ENCODE measurements at places on chromosomes 2 and 18.

DNA sequence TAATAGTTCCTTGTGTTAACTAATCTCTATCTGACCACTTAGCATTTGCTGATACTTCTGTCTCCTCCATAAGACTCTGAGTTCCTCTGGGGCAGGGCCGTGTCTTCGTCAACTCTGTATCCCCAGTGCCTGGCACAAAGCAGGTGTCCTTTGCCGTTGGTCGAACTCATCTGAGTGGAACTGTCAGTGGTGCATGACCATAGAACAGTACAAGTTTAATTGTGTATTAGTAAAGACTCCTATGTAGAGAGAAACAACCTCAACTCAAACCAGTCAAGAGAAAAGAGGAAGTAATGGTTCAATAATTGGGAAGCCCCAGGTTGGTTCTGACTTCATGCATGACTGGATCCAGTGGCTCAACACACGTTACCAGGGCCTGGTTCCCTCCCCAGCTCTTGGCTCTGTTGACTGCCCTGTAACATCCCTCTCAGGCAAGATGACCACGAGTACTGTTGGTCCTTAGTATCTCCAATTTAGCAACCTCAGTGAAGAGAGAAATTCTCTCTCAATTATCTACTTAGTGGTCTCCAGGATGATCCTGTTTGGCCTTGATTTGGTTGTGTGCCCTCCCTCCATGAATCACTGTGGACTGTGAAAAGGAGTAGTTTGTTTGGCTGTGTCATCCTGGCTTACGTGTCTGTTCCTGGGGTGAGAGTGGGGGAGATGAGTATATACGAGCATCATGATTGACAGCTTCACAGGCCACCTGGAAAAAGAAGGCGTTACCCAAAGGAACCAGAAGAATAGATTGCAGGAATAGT, 58.5 kb upstream of the MSH6 start:
- no peak for DNase-seq

DNA sequence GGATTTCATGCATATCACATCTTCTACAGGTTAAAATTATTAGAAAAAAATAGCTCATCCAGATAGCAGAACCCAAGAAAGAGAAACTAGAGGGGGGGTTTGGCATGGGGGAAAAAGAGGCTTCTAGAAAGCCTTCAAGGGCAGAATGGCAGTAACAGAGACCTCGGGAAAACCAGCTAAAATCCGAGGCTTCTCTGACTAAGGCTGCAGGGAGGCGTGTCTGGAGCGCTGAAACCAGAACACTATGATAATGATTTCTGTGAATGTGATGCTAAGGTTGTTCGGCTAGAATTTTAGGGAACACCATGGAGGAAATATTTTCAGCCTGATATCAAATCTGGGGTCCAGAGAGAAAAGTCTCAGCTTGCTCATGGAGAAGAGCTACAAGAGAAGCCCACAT, 73.0 kb downstream of the ATP8B1 start:
- no peak for DNase-seq

DNA sequence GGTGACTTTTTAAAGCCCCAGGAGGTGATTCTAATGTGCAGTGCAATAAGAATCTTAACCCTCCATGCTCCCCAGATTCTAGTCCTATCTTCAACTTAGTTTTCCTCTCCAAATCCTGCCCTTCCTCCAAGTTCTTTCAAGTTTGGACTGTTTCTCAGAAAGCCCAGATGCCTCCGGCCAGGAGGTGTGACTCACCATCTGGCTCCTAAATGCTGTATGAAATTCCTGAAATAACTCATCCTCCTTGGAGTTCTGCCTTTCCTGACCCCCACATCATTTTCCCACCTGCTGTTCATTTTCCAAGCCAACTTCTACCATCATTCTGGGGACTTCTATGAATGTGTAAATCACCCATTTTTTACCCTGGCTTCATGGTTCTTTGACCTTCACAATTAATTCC, 118.2 kb upstream of the NOL4 start:
- DNase-seq: no peak

DNA sequence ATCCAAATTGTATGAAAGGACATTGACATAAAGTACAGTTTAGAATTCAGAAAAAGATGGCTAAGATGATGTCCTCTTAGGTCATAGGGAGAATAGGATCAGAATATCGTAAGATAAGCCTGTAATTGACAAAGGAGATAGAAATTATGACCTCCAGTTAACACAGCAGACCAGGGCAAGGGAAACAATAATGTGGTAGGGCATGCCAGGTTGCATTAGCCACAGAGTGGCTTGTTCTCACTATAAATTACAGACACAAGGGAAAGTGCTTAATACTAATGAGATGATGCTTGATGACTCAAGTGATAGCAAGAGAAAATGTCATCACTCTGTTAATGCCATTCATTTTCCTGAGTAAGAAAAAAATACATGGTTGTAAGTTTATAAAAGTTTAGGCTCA, 48.9 kb upstream of the LRP1B start:
- no peak for DNase-seq

DNA sequence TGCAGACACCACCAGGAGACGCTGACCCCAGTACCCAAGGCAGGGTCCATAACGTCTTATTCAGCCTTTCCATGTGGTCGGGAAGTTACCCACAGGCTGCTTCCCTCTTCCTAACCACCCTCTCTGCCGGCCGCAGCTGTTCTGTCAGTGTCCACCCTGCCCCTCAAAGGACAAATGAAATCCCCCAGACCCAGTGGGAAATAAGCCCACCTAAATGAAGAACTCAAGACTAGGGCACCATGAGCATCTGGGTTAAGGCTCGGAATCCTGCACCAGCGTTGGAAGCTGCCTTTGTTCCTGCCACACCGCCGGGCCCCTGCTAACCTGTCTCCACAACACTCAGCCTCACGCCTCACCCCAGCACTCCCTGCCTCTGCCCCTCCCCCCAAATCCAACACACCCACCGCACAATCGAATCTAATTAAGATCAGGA, 21.7 kb downstream of the BCL11A start:
- DNase-seq: no peak

- no peak for DNase-seq
Measured at GRCh38 chr2:182426082-182426917, 536 bp downstream of the PDE1A start.

DNA sequence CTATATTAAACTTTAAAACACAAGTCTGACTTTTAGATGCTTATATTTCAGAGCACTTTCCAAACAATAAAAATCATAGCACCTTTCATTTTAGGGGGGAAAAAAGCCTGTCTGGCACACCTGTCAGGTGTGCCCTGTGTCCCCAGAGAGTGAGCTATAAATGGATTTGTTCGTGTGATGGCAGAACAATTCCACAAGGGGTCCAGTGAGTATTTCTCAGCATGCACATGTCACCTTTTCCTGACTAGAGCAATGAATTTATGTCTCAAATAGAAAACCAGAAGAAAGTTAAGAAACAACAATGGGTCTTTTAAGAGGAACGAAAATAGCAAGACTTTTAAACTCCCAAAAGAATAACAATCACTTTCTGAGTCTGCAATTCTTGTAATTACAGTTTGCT, 55.9 kb downstream of the ACVR1C start:
- no peak for DNase-seq

GRCh38 chr2:14445670-14446069, 186.8 kb upstream of the LRATD1 start:
- no peak for DNase-seq

DNA sequence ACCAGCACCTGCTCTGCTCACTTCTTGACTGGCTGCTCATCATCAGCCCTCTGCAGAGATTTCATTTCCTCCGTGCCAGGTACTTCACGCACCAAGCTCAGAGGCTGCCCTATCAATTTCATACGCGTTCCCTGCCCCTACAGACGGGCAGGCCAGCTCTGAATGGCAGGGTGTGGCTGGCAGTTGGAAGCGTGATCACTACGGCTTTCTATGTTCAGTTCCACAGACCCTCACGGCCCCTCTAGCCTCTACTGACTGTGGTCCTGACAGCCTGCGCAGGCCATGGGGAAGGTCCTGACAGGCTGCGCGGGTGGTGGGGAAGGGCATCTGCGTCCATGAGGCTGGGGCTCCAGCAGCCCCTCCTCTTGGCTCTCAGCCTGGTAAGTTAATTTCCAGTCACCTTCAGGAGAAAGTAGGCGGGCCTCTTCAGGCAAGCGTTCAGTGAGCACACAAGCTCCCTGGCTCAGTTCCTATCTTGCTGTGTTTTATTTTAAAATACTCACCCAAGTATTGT, 154.8 kb downstream of the ZNF236 start:
- no peak for DNase-seq

DNA sequence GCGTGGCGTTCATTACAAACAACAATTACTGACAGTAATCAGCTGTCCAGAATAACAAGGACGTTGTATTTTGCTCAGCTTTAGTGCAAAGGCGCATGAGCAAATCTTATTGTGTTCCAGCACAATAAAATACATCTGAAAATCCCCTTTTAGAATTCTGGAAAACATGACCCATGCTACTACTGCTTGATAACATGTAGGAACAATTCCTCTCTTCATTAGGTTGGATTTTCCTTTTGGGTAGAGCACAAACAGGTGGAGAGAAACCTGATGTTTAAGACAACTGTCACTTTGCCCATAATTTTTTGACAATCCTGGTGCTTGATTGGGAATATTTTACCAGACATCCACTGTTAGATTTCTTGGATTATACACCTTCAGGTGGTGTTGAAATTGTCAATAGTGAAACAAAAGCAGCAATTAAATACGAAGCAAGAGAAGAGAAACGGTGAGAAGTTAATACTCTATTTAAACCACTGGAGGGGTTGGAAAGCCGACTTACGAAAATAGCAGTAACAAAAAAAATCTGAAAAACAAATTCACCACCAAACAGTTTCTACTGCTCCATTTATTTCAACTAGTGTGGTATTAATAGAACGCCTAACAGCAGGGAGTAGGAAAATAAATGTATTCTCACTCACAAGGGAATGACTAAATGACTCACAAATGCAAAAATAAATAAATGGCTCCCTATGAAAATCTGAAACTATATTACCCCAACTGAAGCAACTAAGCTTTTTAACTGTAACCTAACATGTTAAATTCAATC, 102.7 kb downstream of the CPO start:
- no peak for DNase-seq

DNA sequence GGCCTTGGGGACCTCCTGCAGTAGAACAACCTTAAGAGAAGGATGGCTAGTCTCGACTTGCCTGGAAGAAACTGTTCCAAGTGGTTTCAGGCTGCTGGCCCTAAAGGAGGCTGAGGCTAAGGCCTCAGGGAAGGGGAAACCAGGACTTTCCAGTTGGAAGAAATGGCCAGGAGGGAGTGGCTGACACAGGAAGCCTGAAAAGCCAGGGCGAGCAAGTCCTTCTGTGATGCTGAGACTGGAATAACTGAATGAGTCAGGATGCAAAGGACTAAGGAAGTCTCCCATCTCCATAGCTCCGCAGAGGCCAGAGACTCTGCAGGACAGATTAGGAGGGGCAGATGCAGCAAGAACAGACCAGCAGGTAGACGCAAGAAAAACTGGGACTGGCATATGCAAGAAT, 7.4 kb downstream of the HTRA2 start:
- no peak for DNase-seq

- DNase-seq: no peak
Measured at GRCh38 chr2:38499548-38500282, 103.0 kb downstream of the HNRNPLL start.

DNA sequence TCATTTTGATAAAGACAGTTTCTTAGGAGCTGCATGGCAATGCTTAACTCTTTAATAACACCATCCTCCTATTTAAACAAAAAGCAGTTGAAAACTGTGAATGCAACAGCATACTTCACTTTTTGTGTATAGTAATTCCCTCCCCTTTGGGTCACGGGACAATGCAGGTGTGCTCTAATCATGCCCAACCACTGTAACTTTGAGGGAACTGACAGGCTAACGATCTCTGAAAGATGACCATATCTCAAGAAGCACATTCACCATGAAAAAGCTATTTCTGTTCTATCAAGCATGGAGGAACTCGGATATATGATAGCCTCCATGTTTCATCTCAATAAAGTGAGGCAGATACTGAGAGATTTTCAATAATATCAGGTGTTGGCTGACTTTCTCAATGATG, 81.1 kb upstream of the CD226 start:
- no peak for DNase-seq

DNA sequence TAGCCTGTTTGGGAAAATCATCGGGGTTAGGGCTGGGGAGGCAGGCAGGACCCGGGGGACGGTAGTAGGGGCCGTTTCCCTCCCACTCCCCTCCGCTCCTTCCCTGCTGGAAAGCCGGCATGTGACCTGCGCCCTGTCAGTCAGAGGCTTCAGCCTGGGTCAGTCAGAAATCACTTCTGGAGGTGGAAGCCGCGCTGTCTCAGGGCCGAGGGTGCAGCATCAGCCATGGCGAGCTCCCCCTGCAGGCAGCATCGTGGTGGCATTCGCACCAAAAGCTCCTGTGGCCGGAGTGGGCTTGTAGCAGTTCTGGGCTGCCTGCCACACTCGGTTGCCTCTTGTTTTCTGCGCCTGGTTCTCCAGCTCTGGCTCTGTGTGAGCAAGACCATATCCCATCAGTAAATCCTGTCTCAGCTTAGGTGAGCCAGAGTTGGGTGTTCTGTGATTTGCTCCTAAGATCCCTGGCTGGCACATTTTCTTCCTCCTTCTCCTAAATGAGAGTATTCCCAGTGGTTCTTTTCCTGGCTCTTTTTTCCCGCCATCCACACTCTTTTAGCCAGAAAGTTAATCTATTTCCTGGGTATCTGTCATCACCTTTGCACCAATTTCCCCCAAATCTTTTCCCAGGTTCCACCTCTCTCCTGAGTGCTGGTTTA, 123.9 kb upstream of the CD302 start:
- peak; percentile 21 for DNase-seq

GRCh38 chr2:109335631-109336176, 206.7 kb downstream of the SH3RF3 start:
- no peak for DNase-seq

DNA sequence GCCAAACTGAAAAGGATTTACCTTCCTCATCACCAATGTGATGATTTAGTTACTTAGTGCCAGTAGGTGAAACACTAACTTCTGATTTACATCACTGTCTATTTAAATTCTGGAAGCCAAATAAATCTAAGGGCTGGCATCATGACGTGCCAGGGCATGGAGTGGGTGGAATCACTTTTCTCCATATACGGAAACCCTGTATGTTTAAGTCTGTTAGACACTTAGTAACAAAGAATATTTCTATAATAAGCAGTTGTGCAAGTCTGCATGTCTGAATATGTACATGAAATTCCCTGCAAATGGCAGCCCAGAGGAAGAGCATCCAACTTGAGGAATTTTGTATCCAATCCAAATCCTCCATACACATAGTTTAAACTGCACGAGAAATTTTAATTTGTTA, 243.1 kb upstream of the SMAD7 start:
- DNase-seq: no peak

Data from stimulated activated CD8-positive, alpha-beta memory T cell treated with anti-CD3 and anti-CD28 coated beads, Interleukin-15, amount 100 ng/mL, for 4 hours (primary cell).